Epithelial cell of proximal tubule (primary cell): ENCODE measurements at places on chromosomes 1 and 21.

DNA sequence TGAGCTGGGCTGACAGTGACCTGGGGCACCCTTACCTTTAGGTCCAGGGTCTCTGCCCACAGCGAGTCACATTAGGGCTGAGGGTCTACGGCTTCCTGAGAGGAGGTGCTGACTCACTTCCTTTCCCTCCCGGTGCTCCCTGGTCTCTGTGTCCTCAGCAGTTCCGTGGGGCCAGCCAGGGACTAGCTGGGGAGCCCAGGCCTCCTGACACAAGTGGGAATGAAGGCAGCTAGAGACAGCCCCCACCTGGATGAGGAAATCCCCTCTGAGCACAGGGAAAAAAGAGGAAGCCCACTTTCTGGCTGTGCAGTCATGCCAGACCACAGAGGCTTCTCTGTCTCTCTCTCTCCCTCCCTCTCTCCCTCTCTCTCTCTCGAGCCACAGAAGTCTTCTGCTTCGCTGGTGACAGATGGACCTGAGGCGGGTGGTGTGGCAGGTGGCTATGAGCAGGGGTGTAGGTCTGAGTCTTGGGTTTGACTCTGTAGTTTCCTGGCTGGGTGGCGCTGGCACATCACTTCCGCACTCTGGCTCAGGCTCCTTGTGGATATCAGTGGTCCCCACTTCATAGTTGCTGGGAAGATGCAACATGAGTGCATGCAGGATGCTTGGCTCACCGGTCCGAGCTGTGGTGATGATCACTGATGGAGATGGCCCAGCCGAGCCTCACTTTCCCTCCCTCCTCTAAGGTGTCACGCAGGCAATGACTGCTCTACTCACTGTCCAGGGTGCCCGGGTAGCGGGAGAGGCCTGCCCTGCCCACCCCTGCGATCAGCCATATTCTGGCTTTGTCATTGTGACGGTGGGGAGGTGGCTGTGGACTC, 3.5 kb downstream of the SLC66A1 start:
- no peak for DNase-seq

DNA sequence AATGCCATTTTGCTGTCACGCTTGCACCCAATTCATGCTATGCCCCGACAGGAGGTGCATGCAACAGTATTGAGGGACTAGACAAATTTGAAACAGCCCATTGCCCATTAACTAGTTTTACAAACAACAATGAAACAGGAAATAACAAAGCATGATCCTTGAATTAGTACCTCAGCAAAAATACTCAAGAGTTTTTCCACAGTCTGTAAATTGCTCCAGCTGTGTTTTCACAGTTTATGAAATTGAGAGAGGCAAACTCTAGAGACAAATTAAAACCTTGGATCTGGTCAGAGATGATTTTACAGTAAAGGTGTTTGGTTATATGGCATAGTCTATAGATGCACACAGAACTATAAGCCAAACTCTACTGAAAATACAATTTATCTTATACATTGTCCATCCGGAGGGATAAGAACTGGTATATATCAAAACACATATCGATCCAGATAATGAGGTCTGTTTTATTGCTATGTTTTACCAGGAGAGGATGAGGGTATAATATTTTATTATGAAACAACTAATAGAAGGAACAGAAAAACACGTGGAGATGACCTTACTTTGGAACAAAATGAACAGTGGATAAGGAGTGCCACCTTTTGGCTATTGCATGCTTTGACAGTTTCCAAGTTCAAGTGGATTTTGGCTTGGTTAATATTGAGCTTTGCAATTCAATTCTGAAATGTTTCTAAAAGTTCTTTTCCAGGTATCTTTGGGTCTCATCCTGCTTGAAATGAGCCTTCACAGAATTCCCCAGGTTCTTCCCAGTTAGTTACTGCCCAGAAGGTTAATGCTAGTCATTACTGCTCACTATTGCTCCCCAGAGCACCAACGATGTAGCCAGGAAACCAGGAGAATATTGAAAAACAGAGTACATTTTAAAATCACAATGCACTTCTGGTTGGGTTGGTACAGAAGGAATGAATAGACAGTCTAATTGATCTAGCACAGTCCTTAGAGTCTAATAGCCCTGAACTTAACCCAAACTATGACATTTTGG, 45.7 kb downstream of the ZC3H11B start:
- DNase-seq = no peak

GRCh38 chr1:178612261-178612660, 99.4 kb downstream of the TEX35 start:
- DNase-seq = no peak

- no peak for DNase-seq
Measured at GRCh38 chr1:99527078-99527477, 118.8 kb upstream of the PALMD start.

DNA sequence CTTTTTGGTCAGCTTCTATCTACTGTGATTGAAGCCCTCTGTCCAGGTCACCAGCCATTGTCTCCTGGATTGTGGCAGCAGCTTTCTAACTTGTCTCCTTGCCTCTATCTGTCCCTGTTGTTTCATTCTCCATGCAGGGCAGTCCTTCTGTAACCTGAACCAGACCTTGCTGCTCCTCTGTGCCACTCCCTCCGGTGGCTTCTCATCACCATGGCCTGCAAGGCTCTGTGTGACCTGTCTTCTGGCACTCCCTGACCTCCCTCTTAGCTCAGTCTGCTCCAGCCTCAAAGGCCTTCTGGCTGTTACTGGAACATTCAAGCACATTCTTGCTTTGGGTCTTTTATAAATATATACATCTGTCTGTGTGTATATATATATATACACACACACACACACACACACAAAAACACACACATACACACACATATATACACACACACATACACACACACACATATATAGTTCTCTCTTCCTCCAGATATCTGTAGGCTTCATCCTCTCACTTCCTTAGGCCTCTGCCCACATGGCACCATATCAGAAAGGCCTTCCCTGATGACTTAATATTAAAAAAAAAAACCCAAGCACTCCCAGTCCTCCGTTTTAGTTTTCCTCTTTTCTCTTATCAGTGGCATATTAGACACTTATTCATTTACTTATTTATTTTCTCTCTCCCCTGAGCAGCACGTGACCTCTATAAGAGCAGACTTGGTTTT, 21.2 kb upstream of the JUN start:
- no peak for DNase-seq
